Thyroid gland (tissue), 4 donors: ENCODE measurements at places on chromosomes 6 and 20.

- no peaks in the 10 kb centered on the region for H3K27me3 ChIP-seq
- no peak overlapping the region for H3K27ac ChIP-seq
- no peak for DNase-seq
- peaks cover 3% of the 10 kb centered on the region for H3K4me1 ChIP-seq
Observed at GRCh38 chr6:79170959-79171358, 63.5 kb downstream of the HMGN3 start.

- no peak overlapping the region for H3K27ac ChIP-seq
- H3K36me3 ChIP-seq, result no peaks in the 10 kb centered on the region
- H3K4me1 ChIP-seq, result peaks cover 7% of the 10 kb centered on the region
- no peak for DNase-seq
- no peak overlapping the region for H3K4me3 ChIP-seq
Observed at GRCh38 chr20:33551778-33552177, 61.9 kb downstream of the CBFA2T2 start.

- no peak overlapping the region for H3K27ac ChIP-seq
- no peaks in the 10 kb centered on the region for H3K36me3 ChIP-seq
- no peaks in the 10 kb centered on the region for H3K27me3 ChIP-seq
- H3K4me3 ChIP-seq, result no peak overlapping the region
- H3K4me1 ChIP-seq, result no peaks in the 10 kb centered on the region
Observed at GRCh38 chr6:119481976-119482375, 132.4 kb upstream of the MAN1A1 start.

GRCh38 chr20:21074605-21075336 lies 31.4 kb downstream of the LINC00237 start:
- DNase-seq, result no peak
- H3K27me3 ChIP-seq, result no peaks in the 10 kb centered on the region
- no peaks in the 10 kb centered on the region for H3K36me3 ChIP-seq

DNA sequence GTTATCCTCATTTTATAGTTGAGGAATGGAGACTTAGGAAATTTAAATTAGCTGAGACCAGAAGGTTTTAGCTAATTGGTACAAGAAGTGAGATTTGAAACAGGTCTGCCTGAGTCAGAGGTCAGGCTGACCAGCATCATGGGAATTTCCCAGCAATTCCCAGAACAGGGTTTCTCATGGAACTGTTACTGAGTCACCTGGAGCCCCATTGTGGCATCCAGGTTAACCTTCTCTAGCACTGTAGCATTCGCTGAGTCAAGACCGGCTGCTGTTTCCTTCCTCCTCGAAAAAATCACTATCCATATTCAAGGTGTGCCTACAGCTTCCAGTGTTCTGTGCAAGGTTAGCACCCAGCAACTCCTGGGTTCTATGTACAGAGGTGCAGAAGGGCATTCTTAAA lies 238.0 kb upstream of the MAN1A1 start:
- H3K27ac ChIP-seq, result no peak overlapping the region
- H3K36me3 ChIP-seq, result no peaks in the 10 kb centered on the region

DNA sequence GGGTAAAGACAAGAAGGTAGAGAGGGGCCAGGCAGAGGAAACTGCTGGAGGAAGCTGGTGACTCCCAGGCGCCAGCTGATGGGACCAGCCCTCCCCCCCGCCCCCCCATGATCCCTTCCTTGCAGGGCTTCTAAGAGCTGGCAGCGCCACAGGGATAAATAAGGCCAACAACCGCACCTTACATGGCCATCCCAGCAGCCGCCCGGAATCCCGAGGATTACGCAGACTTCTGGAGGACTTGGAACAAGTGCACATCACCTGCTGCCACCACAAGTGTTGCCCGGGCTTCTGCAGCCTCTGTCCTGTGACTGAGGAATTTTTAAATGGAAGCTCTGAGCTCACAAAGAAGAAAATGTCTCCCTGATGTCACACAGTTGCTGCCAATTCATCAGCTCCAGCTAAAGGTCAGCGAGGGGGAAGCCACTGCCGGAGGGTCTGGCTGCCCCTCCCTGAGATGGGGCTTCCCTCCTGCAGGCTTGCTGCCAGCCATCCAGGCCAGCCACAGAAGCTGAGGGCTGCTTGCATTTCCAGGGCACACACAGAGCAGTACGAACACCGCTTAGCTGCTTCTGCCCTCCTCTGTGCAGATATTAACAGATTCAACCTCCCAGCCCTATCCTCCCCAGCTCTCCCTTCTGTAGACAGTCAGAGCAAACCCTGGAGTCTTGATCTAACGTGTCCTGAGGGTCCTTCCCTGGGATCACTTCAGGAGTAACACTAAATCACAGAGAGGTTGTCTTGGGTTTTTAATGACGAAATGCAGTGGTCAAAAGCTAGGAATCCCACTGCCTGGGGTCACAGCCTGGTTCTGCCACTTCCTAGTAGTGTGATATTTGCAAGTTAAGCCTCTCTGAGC lies 38.6 kb upstream of the PIM1 start:
- H3K4me1 ChIP-seq, result peaks cover 7% of the 10 kb centered on the region
- no peak overlapping the region for H3K4me3 ChIP-seq
- peak; percentile 94 for DNase-seq

GRCh38 chr20:54126806-54127655 lies 46.8 kb downstream of the CYP24A1 start:
- no peaks in the 10 kb centered on the region for H3K27me3 ChIP-seq
- no peak for DNase-seq
- no peaks in the 10 kb centered on the region for H3K36me3 ChIP-seq
- H3K4me3 ChIP-seq, result no peak overlapping the region
- H3K4me1 ChIP-seq, result peaks cover 26% of the 10 kb centered on the region
